Endothelial cell of umbilical vein (primary cell): ENCODE measurements at places on chromosomes 12 and 14.

- DNase-seq, result no peak
Measured at GRCh38 chr12:66665435-66665985, 13.4 kb downstream of the GRIP1 start.

- peak; percentile 66 for DNase-seq
Measured at GRCh38 chr12:51351913-51352532, 5.5 kb upstream of the CELA1 start.

DNA sequence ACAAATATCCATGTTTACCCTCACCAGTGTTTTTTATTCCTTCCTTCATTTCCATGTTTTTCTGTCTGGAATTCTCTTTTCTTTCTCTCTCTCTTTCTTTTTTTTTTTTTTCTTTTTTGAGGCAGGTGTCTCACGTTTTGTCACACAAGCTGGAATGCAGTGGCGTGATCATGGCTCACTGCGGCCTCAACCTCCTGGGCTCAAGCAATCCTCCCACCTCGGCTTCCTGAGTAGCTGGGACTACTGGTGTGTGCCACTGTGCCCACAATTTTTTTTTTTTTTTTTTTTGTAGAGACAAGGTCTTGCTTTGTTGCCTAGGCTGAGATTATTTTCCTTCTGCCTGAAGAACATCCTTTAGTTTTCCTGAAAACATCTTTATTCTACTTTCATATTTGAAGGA lies 15.0 kb upstream of the AMIGO2 start:
- no peak for DNase-seq

DNA sequence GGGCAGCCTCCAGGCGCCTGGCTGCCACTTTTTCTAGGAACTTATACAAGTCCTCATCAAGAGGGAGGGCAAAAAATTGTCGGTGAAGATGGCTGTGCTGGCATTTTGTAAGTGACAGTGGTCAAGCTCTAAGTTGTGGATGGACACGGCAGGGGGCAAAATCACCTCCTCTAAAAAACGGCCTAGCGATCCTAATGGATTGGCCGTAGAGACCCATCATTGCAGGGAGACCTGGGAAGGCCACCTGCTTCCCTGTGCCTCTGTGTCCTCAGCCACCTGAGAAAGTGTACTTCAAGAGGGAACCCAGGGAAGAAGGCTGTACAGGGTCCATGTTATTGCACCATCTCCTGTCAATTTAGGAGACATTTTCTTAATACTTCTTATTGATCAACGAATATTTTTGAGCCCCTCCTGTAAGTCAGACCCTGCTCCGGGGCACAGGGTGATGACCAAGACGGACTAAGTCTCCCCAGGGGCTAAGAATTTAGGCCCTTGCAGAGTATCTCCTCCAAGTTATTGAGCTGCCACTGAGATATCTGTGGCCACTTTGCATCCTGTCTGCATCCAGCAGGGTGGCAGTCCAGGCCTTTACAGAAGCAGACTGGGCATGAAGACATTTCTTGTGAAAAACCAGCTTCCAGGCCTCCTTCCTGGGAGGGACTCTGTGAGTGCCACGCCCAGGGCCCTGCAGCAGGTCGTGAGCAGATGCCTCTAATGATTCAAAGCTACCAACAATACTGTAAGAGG lies 40.5 kb downstream of the PSMA6 start:
- no peak for DNase-seq

DNA sequence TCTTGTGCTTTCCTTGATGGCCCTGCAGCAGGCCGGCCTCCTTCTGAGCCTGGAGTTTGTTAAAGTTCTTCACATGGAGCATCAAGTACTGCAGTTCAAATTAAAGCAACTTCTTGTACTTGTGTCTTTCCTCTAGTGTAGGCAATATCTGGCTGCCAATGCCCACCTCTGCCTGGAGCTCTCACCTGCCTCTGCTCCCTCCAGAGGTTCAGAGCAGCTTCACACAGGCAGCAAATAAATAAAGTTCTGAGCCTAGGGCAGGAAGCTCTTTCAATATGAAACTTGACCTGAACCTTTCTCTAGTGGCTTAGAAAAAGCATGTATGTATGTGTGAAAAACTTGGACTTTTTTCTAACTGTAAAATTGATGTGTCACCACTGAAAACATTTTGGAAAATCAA lies 65.9 kb downstream of the ITPR2 start:
- peak; percentile 72 for DNase-seq

DNA sequence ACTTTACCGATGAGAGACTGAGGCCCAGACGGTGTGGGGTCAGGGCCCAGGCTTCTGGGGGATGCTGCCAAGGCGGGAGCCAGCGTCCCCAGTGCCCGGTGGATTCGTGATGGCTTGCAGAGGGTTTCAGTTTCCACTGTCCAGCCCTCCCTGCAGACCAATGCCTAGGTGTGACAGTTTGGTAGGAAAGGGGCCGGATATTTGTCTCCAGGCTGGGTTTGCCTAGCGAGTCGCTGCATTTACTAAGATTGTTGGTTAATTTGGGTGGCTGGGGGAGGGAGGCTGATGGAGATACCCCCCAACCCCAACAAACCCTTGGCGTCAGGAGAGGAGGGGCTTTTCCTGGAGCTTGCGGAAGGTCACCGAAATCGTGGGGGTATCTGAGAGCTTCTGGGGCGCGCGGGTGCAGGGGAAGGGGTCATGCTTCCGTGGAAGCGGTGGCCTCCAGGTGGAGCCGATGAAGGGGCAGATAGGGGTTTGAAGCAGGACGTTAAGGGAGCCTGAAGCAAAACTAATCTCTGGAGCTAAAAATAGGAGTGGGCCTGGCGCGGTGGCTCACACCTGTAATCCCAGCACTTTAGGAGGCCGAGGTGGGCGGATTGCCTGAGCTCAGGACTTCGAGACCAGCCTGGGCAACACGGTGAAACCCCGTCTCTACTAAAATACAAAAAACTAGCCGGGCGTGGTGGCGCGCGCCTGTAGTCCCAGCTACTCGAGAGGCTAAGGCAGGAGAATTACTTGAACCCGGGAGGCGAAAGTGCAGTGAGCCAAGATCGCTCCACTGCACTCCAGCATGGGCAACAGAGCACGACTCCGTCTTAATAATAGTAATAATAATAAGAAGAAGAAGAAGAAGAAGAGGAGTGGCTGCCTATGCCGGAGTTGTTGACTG lies 1.1 kb upstream of the CDC42BPB start:
- no peak for DNase-seq

GRCh38 chr12:85363382-85364190 lies 83.6 kb downstream of the ALX1 start:
- DNase-seq, result peak; percentile 91

GRCh38 chr14:83838226-83838625 lies 1691.7 kb upstream of the FLRT2 start:
- DNase-seq, result no peak

- DNase-seq, result no peak
Measured at GRCh38 chr12:6146951-6147350, 22.5 kb upstream of the VWF start.

DNA sequence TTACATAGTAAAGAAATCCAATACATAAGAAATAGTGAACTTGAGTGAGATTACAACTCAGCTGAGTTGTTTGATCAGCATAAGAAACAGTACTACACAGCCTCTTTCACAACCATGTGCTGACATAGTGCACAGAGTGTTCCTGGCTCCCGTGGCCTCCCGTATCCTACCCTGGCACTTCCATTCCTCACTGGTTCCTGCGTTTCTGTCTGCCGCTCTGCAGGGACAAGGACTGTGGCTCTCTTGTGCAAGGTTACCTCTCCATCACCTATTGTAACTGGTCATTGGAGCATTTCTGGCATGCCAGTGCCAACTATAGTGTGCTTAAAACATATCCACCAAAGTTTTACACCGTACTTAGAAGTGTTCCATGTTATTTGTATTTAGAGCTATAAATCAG lies 46.3 kb upstream of the PCED1B start:
- DNase-seq, result no peak

- no peak for DNase-seq
Measured at GRCh38 chr14:102394717-102395375, 32.1 kb downstream of the TECPR2 start.

DNA sequence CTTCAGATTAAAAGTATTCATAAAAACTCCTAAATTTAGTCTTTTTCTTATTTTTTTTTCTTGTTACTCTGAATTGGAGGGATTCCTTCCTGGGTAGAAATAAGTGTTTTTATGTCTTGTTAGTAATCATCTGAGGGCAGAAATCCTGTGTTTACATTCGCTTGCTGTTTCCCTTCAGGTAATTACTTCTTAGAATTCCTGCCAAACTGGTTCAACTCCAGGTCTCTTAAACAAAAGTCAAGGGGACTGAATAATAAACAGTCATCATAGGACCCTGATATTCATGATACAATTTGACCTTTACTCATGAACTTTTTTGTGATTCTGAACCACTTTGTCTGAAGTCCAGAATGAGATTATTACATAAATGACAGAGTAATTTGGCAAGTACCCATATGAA lies 843.9 kb downstream of the FLRT2 start:
- DNase-seq, result no peak

- DNase-seq, result no peak
Measured at GRCh38 chr14:100063314-100063941, 1.8 kb upstream of the EVL start.

DNA sequence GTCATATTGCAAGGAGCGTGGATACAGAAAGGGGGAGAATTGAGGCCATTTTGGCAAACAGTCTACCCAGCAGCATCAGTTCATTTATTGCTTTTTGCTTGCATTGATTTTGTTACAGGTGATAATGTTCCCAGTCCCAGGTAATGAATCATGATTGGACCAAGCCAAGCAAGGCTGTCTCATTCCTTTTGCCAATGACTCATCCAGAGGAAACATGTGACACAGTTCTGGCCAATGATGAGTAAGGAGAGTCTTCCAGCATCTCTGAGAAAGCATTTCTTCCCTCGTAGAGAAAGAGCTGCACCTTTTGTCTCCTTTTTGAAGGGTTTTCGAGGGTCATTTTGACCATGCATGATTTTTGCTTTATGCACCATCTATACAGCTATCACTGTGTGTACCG lies 68.2 kb downstream of the SLC15A4 start:
- DNase-seq, result no peak

DNA sequence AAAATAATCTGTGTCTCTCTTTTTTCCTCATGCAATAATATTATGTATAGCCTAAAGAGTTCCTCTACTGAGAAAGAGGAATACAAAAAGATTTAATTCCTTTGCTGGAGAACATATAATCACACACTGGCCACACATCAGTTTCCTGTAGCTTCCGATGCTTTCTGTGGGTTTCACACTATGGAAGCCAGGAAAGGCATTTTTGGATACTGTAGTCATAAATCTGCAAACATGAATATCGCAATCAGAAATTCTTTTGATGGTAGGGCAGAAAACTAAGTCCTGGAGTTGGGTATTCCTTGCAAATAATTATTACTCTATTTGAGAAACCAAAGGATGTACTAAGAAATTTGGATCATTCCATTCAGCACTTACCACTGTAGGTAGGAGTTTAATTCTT lies 260.0 kb downstream of the ACSS3 start:
- DNase-seq, result no peak

- DNase-seq, result no peak
Measured at GRCh38 chr14:101704140-101704539, 57.4 kb upstream of the PPP2R5C start.

DNA sequence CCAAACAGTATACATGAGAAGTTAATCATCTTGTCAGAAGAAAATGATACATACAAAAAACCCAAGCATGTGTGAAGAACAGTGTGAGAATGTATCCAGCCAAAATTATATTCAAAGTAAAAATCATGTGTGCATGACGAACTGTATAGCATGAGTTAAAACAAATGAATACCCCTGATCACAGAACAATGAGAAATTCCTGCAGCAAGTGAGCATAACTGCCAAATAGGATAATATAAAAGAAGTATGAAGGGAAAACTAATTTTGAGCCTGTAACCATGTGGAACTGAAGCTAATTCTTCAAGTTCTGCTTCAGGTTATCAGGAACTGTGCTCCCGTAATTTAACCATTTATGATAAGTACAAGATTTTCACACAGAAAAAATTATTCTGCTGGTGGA lies 56.5 kb upstream of the AMN1 start:
- no peak for DNase-seq

GRCh38 chr12:108254517-108255251 lies 84.4 kb downstream of the CMKLR1 start:
- DNase-seq, result no peak

- no peak for DNase-seq
Measured at GRCh38 chr12:113242026-113242418, 20.8 kb downstream of the TPCN1 start.

GRCh38 chr12:102439426-102440405 lies 40.6 kb downstream of the IGF1 start:
- no peak for DNase-seq

DNA sequence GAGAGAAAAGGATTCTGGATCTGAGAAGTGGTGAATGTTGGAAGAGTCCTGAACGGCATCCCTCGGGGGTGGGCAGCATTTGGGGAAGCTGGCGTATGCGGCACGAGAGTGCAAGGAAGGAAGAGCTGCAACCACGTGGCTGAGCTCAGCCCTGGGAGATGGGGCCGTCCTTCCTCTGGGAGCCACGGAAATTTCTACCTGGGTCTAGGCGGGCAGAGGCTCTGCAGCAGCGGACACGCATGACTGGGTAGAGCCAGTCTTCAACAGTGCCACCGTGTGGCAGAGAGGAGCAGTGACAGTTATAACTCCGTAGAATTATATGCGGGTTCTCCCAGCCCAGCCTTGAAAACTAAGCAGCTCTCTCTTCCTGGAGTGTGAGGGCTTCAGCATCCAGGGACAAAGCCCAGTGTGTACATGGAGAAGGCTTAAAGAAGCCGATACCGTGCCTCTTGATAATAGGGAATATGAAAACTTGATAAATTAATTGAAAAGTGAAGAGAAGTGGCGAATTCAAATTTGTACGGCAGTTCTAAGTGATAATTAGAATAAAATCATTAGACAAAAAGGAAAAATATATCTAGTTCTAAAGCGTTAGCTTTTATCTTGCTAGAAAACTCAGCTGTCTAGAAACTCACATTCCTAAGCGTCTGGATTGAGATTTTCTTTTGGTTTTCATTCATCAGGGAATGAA lies 82.9 kb upstream of the STXBP6 start:
- peak; percentile 39 for DNase-seq

DNA sequence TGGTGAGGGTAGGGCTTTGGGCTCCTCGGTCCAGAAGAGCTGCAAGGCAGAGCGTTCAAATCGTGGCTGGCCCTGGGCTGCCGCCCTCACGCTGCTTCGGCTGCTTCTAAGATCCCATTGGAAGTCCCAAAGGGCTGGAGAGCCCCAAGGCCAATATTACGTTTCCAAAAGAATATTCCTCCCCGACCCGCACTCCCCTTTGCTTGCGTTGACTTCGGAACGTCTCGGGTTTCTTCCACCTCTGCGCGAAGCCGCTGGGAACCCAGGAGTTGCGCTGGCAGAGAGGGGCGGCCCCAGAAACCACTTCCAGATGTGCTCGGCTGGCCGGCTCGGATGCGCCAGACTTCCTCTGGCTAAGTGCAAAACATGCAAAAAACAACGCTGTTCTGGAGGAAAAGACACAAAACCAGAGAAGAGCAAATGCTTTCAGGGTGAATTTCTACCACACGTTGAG lies at the start of gene GLT8D2:
Gene GLT8D2, minus strand, starts transcription at position 285 of the 454 bp plus-strand sequence. CDS start 30,539 bp downstream, outside the sequence.
- DNase-seq, result peak; percentile 43
